ENCODE measurements at places on chromosomes 4 and X. TPM values are rescaled to one million over a fixed set of nuclear protein-coding genes. Genes with fewer than 3 reads are reported as not detected.

- peak; percentile 20 for DNase-seq
- H3K27ac ChIP-seq: peak overlapping the region; percentile 97
- H3K27me3 ChIP-seq: no peaks in the 10 kb centered on the region
- H3K4me3 ChIP-seq: peak overlapping the region; percentile 93
Measured at GRCh38 chr4:78776729-78777575, 802 bp downstream of the BMP2K start.

RTL3 gene
- total RNA-seq: not detected

DNA sequence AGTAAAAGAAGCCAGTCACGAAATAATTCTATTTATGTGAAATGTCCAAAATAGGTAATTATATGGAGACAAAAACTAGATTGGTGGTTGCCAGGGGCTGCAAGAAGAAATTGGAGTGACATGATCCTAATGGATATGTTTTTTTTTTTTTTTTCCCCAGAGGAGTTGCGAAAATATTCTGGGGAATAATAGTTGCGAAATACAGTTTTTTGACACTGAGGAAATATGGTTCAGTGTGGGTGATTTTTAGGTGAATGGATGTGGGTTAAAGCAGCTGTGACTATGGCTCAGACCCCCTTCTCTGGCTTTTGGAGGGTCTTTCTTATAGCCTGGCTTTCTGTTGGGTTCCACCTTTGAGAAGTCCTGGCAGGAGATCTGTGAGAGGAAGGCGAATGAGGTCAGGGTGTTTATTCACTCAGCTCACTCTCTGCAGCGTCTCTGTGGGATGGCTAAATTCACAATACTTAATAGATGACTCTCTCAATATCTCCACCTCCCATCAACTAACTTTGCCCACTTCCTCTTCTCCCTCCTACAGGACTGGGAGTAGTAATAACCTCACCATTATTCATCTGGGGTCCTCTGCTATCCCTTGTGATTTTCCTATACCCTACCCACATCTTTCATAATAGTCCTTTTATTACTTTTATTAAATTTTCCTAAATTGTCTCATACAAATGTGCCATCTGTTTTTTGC lies 15.3 kb upstream of the RAB9B start:
- H3K4me3 ChIP-seq: no peak overlapping the region
- no peak for DNase-seq
- H3K36me3 ChIP-seq: no peaks in the 10 kb centered on the region
- no peak overlapping the region for H3K27ac ChIP-seq
- H3K27me3 ChIP-seq: no peaks in the 10 kb centered on the region
- no peaks in the 10 kb centered on the region for H3K4me1 ChIP-seq

FAM9C gene
- total RNA-seq: not detected

ARX gene
- total RNA-seq: 5.1 TPM

DNA sequence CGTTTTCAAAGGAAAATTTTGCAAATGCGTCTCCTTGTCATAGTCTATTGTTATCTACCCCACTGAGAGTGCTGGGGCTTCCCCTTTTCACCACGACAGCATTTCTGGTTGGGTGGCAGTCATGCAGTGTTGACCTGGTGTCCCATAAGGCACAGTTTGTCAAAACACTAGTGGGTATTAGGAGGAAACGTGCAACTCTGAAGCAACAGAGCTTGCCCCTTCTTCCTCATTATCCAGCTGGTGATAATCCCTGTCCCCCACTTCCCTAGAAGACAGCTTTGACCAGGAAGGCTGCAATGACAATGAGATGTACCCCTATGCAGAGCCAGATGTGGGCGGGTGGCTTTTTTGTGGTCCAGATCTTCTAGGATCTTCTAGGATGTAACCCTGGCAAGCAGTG lies 1.8 kb downstream of the TBC1D1 start:
- H3K4me1 ChIP-seq: peaks cover 32% of the 10 kb centered on the region
- H3K4me3 ChIP-seq: peak overlapping the region; percentile 86
- H3K27me3 ChIP-seq: no peaks in the 10 kb centered on the region
- peak overlapping the region; percentile 96 for H3K27ac ChIP-seq

DNA sequence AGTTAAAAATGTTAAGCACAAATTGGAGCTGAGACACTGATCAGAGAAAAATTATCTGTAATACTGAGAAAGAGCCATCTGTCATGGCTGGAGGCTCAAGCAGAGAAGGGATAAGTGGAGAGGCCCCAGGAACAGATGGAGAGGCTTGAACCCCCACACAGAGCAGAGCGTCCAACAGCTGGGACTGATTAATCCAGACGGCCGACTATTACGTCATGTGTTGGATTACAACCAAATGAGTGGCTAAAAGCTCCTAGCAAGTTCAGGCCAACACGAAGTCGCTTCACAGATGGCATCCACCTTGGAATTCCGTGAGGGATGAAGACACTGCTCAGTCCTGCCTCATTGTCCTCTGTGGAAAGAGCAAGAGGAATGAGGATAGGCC lies 57.7 kb upstream of the ATXN3L start:
- H3K36me3 ChIP-seq: no peaks in the 10 kb centered on the region
- H3K4me3 ChIP-seq: no peak overlapping the region
- no peaks in the 10 kb centered on the region for H3K4me1 ChIP-seq
- no peak overlapping the region for H3K27ac ChIP-seq
- no peak for DNase-seq

GRCh38 chr4:163895378-163896005 lies 401.0 kb downstream of the TMA16 start:
- H3K27ac ChIP-seq: no peak overlapping the region
- no peaks in the 10 kb centered on the region for H3K4me1 ChIP-seq
- no peak for DNase-seq
- H3K36me3 ChIP-seq: no peaks in the 10 kb centered on the region
- no peaks in the 10 kb centered on the region for H3K27me3 ChIP-seq

DNA sequence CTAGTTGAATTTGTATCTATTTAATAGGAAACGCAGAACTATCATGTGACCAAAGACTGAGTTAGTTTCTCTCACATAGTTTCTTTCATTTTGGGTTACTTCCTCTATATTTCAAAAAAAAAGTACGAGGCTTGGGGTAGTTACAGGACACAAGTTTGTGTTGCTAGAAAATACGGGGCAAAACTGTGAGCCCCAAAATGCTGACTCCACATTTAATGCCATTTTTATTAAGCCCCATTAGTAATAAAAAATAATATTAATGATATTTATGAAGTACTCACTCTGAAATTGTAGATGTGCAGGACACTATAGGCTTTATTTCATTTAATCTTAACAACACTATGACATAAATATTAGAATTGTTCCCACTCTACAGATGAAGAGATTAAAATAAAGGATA lies 268.6 kb downstream of the DTHD1 start:
- H3K27ac ChIP-seq: no peak overlapping the region
- no peaks in the 10 kb centered on the region for H3K36me3 ChIP-seq
- no peaks in the 10 kb centered on the region for H3K4me1 ChIP-seq

DNA sequence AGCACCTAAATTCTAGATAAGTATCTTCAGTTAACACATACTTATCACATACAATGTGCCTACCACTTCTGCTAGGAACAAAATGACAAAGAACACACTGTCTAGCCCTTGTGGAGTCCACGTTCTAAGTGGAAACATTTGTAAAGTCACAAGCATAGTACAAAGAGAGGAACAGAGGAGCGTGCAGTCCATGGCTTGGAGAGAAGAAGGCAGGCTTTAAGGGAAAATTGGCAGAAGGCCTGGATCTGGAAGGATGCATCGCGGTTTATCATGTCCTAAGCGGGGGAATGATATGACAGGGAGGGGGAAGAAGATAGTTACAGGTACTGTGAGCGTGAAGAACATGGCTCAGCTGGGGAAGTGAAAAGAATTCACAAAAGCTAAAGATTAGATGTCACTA lies 218.0 kb downstream of the PRDM5 start:
- no peak overlapping the region for H3K4me3 ChIP-seq
- peaks cover 1% of the 10 kb centered on the region for H3K4me1 ChIP-seq
- no peaks in the 10 kb centered on the region for H3K36me3 ChIP-seq
- no peak for DNase-seq
- no peak overlapping the region for H3K27ac ChIP-seq

DNA sequence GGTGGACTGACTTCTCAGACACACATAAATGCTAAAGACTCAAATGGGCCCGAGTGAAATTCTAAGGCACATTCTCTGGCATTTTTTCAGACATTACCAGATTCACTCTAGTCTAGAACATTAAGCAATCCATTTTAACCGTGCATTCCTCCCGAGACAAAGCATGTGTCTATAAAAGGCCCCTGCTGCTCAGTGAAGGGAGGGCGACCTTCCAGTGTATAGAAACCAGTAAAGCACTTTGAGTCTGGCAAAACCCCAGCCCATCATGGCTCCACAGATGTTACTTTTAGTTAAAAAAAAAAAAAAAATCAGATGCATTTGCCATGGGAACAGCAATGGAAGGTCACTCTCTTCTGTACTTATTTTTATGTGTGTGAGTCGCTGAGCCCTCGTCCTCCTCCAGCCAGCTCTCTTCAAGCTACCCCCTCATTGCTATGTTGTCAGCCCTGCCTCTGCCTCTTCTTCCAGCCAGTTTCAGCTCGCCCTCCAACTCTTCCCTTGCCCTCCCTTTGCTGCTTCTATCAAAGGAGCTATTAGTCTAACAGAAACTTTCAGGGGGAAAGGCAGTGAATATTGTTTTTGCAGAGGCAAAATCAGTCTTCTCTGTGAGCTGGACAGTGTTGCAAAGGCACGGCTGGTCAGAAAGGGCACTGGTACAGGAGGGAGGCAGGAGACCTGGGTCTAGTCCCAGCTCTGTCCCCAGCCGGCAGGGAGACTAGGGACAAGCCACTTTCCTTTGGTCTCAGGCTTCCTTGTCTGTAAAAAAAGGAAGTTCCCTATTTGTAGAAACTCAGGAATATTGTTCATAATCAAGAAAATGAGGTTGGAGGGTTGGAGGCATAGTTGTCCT lies 644.2 kb downstream of the ZNF674 start:
- no peak overlapping the region for H3K4me3 ChIP-seq
- H3K36me3 ChIP-seq: no peaks in the 10 kb centered on the region
- H3K27me3 ChIP-seq: no peaks in the 10 kb centered on the region
- no peaks in the 10 kb centered on the region for H3K4me1 ChIP-seq
- H3K27ac ChIP-seq: no peak overlapping the region
- DNase-seq: no peak

- DNase-seq: no peak
- no peaks in the 10 kb centered on the region for H3K27me3 ChIP-seq
- no peak overlapping the region for H3K4me3 ChIP-seq
- no peaks in the 10 kb centered on the region for H3K4me1 ChIP-seq
Measured at GRCh38 chr4:24644983-24645764, 60.8 kb upstream of the DHX15 start.

MAGEA2 gene
- not detected for total RNA-seq

- no peaks in the 10 kb centered on the region for H3K27me3 ChIP-seq
- H3K4me3 ChIP-seq: no peak overlapping the region
- H3K4me1 ChIP-seq: no peaks in the 10 kb centered on the region
- DNase-seq: no peak
Measured at GRCh38 chrX:16063921-16064320, 59.4 kb upstream of the GRPR start.

GRCh38 chr4:40927074-40927473 lies 177.3 kb downstream of the NSUN7 start:
- no peak for DNase-seq
- H3K27ac ChIP-seq: no peak overlapping the region
- H3K4me1 ChIP-seq: peaks cover 9% of the 10 kb centered on the region

COL4A5 gene
- 0.60 TPM for total RNA-seq

DNA sequence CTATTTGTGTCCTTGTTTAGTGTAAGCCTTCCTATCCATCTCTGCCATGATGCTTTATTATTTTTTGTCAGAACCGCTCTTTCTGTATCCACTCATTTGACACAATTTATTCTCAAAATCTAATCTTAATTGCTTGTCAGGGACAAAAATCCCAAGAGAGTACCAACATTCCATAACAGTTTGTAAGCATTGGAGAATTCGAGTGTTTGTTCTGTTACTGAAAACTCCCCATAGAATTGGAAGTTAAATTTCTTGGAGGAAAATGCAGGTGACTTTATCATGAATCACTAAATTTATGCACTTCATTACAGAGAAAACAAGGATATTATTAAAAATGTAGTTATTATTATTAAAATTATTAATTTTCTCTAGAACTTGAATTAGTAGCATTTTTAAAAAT lies 1986.1 kb downstream of the ARAP2 start:
- no peak overlapping the region for H3K27ac ChIP-seq
- no peak for DNase-seq
- no peak overlapping the region for H3K4me3 ChIP-seq
- H3K4me1 ChIP-seq: no peaks in the 10 kb centered on the region
- H3K27me3 ChIP-seq: no peaks in the 10 kb centered on the region
- H3K36me3 ChIP-seq: no peaks in the 10 kb centered on the region

DNA sequence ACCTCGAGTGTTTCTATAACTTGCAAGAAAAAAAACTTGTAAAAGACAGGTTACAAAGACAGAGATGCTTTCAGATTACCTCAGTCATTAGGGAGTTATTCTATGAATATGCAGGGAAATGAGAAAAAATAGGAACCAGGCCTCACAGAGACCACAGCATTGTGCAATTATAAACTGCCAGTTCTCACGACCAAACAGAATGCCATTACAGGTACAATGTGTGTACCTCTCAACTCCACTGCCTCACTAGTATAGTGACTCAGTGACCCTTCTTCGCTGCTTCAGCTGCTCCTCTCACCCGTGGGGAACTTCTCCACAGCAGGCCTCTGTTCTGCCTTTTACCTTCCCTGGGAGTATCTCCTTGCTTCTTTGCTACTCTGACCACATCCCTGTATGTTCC lies 2.3 kb upstream of the HTATSF1 start:
- no peak for DNase-seq
- H3K36me3 ChIP-seq: no peaks in the 10 kb centered on the region
- H3K27me3 ChIP-seq: no peaks in the 10 kb centered on the region
- H3K4me3 ChIP-seq: no peak overlapping the region

MID2 gene
- total RNA-seq: 22.5 TPM

DNA sequence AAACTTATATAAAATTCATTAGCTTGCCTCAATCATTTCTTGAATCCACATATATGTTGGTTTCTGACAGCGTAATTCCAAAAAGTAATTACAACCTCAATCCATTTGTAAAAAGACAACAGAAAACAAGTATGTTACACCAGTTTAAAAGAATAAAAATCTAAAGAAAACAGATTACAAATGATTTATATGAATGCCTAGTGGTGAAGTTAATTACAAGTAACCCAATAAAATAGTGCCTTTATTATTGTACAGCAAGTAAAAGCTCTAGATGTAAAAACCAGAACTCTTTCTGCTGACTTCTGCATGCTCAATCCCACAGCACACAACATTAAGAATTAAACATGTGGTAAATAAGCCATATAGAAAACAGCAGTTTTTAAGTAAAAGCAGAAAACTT lies 197.8 kb downstream of the MAB21L2 start:
- H3K27ac ChIP-seq: no peak overlapping the region
- H3K4me3 ChIP-seq: no peak overlapping the region
- H3K36me3 ChIP-seq: no peaks in the 10 kb centered on the region
- DNase-seq: no peak

GRCh38 chrX:78029663-78030062 lies 60.2 kb upstream of the PGAM4 start:
- H3K36me3 ChIP-seq: no peaks in the 10 kb centered on the region
- no peaks in the 10 kb centered on the region for H3K4me1 ChIP-seq
- no peak overlapping the region for H3K4me3 ChIP-seq
- no peaks in the 10 kb centered on the region for H3K27me3 ChIP-seq
- no peak for DNase-seq

DNA sequence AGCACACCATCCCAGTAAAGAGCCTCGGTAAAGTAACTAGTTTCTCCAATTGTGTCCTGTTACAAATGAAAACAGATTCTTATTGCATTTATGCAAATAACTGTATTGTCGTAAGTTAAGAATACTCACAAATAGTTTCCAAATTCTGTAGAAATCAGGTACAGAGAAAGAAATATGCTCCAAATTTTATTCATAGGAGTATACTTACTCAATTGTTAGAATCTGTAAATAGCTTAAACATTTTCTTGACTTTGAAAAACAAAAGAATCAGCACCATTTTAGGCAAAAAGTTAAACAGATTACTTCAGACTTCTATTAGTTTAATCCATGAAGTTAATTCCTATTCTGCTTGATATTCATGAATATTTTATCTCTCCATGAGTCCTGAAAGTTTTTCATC lies 10.7 kb downstream of the CNGA1 start:
- no peak overlapping the region for H3K27ac ChIP-seq
- no peaks in the 10 kb centered on the region for H3K4me1 ChIP-seq

CDS1 gene
- 1.1 TPM for total RNA-seq

All from gastrocnemius medialis (tissue), 4 donors.